Immature natural killer cell (primary cell): ENCODE measurements at places on chromosomes 16 and 17. TPM values are rescaled to one million over a fixed set of nuclear protein-coding genes. Genes with fewer than 3 reads are reported as not detected.

DNA sequence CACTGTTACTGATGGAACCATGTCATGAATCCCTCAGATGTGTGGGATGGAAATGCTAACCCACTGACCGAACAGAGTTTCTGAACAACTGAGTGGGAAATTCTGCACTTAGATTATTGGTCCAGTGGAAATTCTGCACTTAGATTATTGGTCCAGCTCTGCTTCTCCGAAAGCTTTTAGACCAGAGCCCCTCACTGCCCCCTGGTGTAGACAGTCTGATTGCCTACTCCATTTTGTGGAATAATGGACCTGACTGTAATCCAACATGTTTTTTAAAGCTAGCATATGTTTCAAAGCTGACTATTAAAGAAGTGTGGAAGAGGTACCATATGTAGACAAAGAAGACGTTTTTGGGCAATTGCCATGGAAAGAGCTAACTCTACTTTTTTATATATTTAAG is 50.3 kb upstream of the TBX2 start:
- H3K36me3 ChIP-seq, result no peaks in the 10 kb centered on the region
- H3K4me3 ChIP-seq, result no peak overlapping the region
- no peak for DNase-seq
- H3K27ac ChIP-seq, result no peak overlapping the region
- H3K27me3 ChIP-seq, result no peaks in the 10 kb centered on the region
- H3K4me1 ChIP-seq, result no peaks in the 10 kb centered on the region

GRCh38 chr16:287298-287811 is 4.4 kb downstream of the PDIA2 start:
- H3K27ac ChIP-seq, result no peak overlapping the region
- no peak overlapping the region for H3K4me3 ChIP-seq
- DNase-seq, result no peak
- H3K36me3 ChIP-seq, result no peaks in the 10 kb centered on the region

DNA sequence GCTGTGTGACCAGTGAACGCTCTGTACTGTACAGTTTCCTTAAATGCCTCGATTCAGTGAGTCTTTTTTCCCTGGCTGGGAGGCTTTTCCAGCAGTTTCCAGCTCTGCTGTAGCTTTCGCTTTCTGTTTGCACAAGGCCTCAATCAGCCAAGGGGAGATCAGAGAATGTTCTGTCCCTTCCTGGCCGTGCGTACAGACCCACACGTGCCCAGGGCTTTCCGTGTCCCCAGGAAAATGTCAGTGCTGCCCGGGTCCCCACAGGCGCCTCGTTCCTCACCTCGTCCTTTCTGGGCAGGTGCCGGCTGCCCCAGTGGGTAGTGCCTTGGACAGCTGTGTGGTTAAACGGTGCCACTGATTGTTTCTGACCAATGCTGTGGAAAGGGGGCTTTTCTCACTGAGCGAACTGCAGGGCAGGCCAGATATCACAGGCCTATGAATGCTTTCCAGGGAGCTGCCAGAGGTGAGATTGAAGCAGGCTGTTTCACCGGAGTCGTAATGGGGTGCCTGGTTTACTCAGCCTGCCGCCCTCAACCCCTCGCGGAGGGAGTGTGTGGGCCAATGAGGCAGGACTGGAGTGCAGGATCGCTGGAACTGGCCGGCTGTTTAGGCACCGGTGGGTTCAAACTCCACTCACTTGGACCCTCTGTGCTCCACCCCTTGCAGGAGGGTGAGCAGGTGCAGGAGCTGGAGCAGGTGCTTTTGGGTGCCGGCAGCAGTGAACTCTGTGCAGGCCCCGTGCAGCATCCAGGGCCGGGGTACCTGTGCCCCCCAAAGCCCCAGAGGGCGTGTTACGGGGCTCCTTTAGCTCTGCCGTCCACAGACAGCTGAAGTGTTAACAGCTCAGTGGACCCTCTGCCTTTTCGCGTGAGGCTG is 44.4 kb downstream of the ZNF778 start:
- peaks cover 11% of the 10 kb centered on the region for H3K4me1 ChIP-seq
- H3K27me3 ChIP-seq, result peaks cover 8% of the 10 kb centered on the region
- H3K27ac ChIP-seq, result no peak overlapping the region
- no peaks in the 10 kb centered on the region for H3K36me3 ChIP-seq

GRCh38 chr17:7416323-7416722 is 3.8 kb upstream of the SPEM1 start:
- H3K27me3 ChIP-seq, result peaks cover 5% of the 10 kb centered on the region
- no peak overlapping the region for H3K27ac ChIP-seq
- no peaks in the 10 kb centered on the region for H3K4me1 ChIP-seq
- no peak overlapping the region for H3K4me3 ChIP-seq

- H3K4me3 ChIP-seq, result no peak overlapping the region
- peaks cover 2% of the 10 kb centered on the region for H3K27me3 ChIP-seq
- no peak for DNase-seq
- no peak overlapping the region for H3K27ac ChIP-seq
- no peaks in the 10 kb centered on the region for H3K36me3 ChIP-seq
- no peaks in the 10 kb centered on the region for H3K4me1 ChIP-seq
Measured at GRCh38 chr17:62781356-62781755, 26.8 kb downstream of the MARCHF10 start.

Gene WFDC1
- not detected for polyA plus RNA-seq

DNA sequence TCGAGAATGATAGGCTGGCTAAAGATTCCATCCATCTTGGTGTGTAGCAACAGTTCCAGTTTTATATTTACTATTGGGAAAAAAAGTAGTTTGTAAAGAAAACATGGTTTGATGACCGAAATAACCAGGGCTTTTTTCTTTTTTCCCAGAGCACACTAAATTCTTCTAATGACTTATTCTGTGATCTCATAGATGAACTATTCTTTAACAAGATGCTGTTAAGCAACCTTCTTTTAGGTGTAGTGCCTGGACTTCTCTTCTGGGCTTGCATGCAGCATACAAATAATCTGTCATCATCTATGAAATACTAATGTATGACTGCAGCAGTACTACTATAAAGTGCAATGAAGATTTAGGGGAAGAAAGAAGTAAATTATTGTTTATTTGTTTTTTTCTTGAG is 11.0 kb upstream of the CAPNS2 start:
- H3K4me3 ChIP-seq, result no peak overlapping the region
- no peak overlapping the region for H3K27ac ChIP-seq
- DNase-seq, result no peak

GRCh38 chr16:79172976-79173500 is 427.5 kb downstream of the MAF start:
- peaks cover 2% of the 10 kb centered on the region for H3K36me3 ChIP-seq
- H3K4me3 ChIP-seq, result no peak overlapping the region
- peaks cover 55% of the 10 kb centered on the region for H3K4me1 ChIP-seq
- no peak overlapping the region for H3K27ac ChIP-seq
